ENCODE measurements at places on chromosomes 11 and 22.
A peak's percentile ranks its signal among the peaks of the same experiment; 100 is the strongest.

DNA sequence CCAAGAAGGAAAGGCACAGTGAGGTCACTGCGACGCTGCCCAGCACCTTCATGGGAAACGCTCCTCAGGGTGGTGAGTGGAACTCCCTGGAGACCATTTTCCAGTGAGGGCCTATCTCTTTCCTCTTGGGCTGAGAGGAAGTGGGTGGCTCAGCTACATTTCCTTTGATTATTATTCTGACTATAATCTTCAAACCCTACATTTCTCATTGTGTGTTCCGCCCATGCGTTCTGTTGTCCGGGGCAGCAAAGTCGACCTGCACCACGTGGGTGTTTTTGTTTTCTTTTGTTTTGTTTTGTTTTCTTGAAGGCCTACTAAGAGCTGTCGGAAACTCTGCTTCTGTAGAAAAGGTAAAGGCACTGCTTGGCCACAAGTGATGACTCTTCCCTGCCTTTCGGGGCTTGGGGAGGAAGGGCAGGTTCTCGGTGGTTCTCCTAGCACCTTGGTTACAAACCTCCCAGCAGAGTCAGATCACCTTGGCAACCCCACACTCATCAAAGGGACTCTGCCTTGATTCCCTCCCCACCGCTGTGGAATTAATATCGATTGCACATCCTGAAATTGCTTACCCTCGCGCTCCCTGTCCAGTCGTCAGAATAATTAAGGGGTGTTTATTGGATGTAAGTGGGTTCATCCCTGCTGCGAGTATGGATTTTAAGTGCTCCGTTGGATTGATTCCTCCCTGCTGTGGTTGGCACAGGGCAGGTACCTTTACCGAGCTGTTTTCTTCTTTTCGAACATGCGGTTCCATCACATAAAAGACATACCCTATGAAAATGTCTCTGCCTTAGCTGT lies 7.3 kb downstream of the PARVB start:
- no peak for DNase-seq

DNA sequence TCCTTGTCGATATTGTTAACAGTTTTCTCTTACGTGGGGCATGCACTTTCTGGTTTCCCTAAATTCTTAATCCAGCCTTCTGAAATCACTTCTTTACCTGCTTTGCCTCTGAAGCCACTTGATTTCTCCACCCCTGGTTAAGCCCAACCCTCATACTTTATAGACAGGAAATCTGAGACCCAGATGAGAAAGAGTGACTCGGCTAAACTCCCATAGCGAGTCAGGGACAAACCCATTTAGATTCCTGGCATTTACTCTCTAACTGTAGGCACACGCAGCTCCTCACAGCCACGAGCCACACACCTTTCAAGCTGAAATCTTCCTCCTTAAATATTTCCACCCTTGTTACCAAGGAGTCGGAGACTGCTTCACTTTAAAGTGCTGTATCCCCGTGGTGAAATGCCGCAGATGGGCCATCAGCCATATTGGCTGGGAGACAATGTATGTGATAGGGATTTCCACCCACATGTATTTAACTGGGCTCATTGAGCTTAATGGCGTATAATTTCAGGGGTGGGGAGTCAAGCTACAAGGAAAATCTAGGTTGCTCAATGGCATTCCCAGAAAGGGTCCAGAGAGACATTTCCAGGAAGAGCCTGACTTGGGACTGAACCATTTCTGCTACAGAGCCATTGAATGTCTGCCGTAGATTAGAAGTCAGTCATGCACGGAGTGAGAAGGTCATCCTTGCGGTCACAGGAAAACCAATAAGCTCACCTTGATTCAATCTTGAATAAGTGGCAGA lies 49.9 kb upstream of the GRK3 start:
- peak; percentile 5 for DNase-seq

DNA sequence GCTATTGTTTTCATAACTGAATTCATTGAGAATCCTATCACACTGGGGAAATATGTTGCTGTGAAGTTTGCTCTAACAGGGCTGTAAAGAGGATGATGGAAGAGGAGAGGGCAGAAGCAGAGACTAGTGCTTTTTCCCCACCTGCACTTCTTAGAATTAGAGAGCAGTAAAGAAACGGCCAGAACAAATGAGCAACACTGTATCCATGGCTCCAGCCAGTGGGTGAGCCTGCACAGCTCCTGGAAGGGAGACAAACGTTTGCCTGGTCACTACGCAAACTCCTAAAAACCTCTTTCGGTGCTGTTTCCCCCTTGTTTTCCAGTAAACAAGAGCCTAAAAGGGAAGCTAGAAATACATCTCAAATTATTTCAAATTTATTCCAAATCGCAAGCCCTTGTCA lies 22.2 kb upstream of the OR10D3 start:
- DNase-seq = no peak

DNA sequence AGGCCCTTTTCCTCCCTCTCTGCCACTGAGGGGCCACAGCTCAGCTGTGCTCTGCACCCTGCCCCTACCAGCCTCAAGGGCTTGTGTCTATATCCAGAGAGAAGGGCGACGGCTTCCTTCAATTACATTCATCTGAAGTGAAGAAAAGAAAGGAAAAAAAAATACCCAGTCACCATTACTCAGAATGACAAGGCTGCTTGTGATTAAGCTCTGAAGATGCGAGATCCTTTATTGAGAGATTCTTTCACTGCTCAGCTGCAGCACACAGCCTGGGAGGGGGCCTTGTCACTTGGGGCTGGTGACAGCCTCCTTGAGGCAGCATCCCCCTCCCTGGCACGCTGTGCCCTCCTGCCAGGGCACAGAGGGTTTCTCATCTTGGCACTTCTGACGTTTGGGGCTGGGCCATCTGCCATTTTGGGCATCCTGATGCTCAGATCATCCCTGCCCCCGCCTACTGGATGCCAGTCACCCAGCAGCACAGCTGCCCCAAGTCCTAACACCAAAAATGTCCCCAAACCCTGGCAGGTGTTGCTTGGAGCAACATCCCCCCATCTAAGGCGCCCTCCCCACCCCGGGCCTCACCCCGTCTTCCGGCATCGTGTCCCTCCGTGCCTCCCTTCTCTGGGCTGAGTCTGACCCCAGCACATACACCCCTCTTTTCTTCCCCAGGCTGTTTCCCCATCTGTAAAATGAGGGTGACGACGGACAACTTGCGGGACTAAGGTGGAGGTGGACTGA lies 1394.7 kb downstream of the BRD1 start:
- no peak for DNase-seq

- DNase-seq = peak; percentile 47
Observed at GRCh38 chr22:20141186-20142077, 9.4 kb downstream of the CCDC188 start.

- no peak for DNase-seq
Observed at GRCh38 chr22:41435560-41435959, 11.0 kb downstream of the TOB2 start.
